ENCODE measurements at places on chromosomes 11 and 22.

DNA sequence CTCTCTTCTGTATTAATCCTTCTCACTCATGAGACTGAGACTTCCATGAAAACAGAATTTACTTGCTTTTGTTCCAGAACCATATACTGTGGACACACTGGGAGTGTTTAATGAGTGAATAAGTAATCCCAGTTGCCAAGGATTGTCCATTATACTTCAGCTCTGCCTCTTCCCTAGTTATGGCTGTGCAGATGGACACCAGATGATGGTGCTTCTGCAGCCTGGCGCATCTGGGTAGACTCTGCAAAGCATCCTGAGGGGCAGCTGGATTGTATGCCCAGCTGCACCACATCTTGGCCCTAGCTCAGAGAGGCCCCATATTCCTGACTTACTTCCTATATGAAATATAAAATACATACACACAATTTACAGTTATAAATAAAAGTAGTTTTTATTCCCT, 43.5 kb downstream of the DBX1 start:
- DNase-seq, result no peak

DNA sequence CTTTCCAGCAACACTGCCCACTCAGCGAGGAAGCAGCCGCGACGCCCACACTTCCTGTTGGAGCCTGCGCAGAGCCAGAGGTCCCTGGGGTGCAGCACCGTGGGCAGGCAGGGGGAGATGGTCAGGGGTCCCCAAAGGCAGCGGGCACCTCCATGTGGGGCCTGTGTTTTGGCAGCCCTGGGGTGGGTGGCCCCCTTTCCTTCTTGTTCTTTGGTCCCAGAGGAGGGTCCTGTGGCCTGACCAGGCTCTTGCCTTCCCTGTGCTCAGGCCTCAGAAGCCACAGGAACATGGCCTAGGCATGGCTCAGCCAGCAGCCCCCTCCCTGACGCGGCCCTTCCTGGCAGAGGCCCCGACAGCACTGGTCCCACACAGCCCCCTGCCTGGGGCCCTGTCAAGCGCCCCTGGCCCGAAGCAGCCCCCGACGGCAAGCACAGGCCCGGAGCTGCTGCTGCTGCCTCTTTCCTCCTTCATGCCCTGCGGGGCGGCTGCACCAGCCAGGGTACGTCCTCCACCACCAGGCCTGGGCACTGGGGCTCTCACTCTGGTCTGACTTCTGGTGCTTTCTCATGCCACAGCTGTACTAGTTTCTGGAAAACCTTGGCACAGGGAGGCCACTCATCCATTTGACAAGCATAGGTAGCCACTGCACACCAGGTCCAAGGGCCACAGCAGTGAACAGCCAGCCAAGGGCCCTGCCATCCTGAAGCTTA, 47.1 kb downstream of the PISD start:
- DNase-seq, result no peak

DNA sequence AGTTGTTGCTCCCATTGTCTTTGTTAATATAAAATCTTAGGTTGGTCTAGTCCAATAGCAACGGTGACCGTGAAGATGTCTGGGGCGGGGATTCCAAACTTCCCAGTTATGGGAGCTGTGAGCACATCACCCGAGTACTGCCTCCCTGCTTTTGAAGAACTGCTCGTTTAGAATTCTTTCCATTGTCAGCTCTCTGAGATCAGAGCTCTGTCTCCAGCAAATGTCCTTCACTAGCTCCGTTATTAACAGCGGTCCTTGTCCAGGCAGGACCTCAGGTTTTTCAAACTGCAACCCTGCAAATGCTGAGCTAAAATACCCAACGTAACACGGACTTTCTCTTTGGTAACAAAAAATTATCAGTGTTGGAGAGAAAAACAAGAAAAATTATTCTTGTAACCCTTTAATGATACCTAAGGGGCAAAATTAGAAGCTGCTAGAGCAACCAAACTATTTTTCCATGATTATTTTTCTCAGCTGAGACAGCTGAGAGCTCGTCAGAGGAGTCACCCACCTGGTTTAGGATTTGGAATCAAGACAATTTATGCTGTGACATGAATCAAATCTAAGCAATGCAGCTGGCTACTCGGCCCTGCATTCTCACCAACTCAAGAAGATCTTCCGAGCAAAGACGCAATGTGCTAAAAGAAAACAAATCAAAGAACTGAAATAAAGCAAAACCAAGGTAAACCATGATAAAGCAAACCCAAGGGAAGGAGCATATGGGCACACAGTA, 15.1 kb upstream of the EFCAB6 start:
- DNase-seq, result no peak

- DNase-seq, result no peak
Observed at GRCh38 chr22:19499880-19500242, 20.1 kb downstream of the CDC45 start.

DNA sequence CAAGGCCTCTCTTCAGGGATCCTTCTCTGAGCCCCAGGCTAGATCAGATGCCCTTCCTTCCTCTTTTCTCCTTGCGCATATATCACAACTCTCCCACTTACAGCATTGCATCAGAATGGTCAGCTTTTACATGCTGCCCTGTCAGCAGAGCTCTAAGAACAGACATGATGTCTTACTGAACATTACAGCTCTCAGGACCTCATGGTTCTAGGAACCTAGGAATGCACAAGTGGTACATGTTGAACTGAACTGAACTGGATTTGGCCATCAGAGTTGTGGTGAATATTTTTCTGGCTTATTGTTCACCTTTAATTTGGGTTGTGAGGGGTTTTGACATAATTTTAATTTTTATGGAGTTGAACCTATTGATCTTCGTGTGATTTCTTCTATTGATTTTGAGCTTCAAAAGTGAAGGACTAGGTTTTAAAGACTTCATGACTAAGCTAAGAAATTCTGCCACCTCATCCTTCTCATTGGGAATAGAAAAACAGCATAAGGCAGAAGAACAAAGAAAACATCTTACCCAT, 37.7 kb upstream of the SPON1 start:
- no peak for DNase-seq

DNA sequence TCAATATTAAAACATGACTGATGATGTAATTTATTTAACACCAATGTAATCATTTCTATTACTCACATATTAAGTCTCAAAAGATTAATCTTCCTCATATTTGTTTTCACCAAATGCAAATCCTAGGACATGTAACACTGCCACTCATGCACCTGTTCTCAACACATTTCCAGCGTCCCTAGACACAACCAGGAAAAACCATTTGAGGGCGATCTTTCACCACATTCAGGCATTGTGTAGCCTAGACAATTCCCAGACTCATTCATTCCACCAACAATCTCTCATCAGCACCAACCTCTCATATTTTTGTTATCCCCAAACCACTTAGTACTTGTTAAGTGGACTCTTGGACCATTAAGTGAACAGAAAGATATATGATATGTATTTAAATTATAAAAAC, 66.1 kb downstream of the SLC36A4 start:
- no peak for DNase-seq

GRCh38 chr22:20247010-20247505, 21.1 kb downstream of the RTN4R start:
- no peak for DNase-seq

DNA sequence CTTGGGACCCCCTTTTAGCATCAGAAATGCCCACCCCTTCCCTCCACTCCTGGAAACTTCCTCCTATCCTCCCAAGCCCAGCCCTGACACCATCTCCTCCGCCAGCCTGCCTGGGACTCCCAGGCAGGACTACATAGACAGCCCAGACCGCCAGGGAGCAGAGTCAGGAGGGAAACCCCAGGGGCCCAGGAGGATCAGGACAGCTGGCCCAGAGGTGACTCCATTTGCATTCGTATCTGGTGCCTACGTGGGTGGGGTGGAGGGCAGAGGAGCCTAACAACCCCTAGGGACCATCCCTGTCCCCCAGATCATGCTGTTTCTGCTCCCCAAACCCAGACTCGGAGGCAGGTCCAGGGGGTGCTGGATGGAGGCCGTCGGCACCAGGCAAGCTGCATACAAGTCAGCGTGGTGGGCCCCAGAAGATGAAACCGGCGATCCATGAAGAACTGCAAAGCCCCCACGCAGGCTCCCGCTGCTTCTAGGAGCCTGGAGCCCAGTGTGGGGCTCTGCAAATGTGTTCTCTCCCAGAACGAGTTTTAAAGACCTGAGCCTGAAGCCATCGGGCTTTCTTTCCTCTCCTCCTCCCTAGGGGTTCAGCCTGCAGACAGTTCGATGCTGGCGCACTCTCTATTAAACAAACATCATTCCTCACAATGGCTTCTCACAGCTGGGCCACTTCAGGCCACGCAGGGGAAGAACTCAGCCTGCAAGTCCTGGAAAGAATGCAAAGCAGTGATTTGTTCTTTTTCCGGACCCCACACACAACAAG, 1506.8 kb downstream of the BRD1 start:
- no peak for DNase-seq

- peak; percentile 18 for DNase-seq
Observed at GRCh38 chr22:18156878-18157713, 7.1 kb downstream of the USP18 start.

- DNase-seq, result no peak
Observed at GRCh38 chr11:80733790-80734189, 1293.0 kb upstream of the TENM4 start.

- DNase-seq, result no peak
Observed at GRCh38 chr11:114180301-114181055, 115.7 kb upstream of the NNMT start.

DNA sequence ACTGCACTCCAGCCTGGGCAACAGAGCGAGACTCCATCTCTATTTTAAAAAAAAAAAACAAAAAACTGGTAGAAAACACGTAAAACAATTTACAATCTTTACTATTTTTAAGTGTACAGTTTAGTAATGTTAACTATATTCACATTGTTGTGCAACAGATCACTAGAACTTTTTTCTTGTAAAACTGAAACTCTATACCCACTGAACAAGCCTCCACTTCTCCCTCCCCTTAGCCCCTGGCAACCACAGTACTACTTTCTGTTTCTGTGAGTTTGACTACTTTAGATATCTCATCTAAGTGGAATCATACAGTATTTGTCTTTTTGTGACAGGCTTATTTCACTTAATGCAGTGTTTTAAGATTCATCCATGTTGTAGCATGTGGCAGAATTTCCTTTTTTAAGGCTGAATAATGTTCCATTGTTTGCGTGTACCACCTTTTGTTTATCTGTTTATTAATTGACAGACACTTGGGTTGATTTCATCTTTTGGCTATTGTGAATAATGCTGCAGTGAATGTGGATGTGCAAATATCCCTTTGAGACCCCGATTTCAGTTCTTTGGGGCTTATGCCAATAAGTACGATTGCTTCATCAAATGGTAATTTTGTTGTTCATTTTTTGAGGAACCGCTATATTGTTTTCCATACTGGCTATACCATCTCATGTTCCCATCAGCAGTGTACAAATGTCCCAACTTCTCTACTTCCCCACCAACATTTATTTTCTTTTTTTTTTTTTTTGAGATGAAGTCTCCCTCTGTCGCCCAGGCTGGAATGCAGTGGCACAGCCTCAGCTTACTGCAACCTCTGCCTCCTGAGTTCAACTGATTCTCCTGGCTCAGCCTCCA, 11.0 kb downstream of the DDB2 start:
- no peak for DNase-seq

DNA sequence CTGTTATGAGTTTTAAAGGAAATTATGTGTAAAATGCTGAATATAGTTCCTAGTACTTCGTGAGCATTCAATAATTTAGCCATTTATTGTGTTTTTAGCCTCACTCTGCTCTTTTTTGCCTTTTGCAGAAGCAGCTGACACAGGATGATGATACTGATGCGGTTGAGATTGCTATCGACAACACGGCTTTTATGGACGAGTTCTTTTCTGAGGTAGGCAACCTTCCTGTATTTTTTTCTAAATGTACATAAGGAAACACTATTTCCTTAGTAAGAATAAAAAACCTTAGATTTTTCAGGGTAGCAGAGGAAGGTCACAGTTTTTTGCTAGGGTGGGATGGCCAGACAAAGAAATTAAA, 17.9 kb downstream of the STX3 start:
- DNase-seq, result no peak

- no peak for DNase-seq
Observed at GRCh38 chr22:45683248-45683647, 11.6 kb downstream of the ATXN10 start.

- no peak for DNase-seq
Observed at GRCh38 chr22:48072777-48073176, 1310.3 kb downstream of the TBC1D22A start.

- no peak for DNase-seq
Observed at GRCh38 chr22:19599626-19600243, 75.5 kb upstream of the CLDN5 start.

- no peak for DNase-seq
Observed at GRCh38 chr22:40265783-40266182, 80.5 kb upstream of the ADSL start.

DNA sequence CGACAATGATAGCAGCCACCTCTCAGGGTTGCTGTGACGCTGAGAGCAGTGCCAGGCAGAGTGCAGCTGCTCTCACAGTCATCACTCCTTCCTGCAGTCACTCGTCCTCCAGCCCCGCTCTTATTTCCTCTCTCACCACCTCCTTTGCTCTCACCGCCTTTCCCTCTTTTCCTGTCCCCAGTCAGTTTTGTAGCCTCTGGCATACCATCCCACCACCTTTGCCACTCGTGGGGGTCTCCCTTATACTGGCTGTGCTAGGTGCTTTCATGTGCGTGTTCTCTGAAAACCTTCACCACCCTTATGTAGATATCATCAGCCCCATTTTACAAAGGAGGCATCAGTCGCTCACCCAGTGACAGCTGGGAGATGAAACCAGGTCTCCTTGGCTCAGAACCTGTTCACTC, 19.3 kb upstream of the ST3GAL4 start:
- DNase-seq, result no peak

DNA sequence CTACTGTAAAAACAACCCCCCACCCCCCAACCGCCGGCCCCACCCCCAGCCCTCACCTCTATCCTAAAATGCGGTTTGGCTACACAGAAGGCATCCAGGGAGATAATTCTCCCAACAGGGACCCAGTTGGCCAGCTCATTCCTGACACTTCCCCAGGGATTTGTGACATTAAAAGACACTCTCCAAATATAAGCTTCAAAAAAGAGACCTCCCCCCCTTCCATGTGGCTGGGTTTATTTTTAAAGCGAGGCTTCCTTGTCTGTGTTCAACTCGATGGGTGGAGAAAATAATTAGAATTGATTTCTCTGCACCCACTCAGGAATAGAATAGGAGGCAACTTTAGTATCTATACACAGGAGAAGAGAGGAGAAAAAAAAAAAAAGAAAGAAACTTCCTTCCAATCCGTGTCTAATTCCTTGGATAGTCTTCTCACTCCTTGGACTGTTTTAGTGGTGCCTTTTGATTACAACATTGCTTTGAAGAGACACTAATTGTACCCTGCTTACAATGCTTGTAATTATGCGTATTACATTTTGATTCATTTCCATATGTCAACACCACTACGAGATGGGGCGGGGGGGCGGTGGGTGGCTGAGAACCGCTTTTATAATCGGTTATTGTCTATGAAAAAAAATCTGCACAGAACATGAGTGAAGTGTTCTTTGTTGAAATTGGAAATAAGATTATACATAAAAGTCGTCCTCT, 500.4 kb downstream of the MIAT start:
- DNase-seq, result no peak

DNA sequence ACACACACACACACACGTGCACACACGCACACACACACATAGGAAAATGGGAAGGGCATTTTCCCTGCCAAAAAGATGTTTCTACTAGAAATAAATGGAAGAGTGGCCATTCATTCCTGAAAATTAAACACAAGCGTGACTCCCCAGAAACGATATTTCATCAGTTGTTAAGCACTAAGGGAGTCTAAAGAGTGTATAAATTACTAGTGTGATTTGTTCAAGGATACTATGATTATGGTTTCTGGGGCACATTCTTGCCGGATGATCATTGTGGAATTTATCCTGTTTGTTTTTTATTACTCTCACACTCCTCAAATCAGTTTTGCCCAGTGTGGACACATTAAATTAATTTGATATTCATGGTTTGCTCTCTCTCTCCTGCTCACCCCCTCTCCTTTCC, 16.4 kb upstream of the AMOTL1 start:
- DNase-seq, result no peak

GRCh38 chr11:45511566-45511965, 153.9 kb downstream of the CHST1 start:
- DNase-seq, result no peak
